NCI-H2107 (cell line): ENCODE measurements at places on chromosomes 2 and 18.
A peak's percentile ranks its signal among the peaks of the same experiment; 100 is the strongest.

DNA sequence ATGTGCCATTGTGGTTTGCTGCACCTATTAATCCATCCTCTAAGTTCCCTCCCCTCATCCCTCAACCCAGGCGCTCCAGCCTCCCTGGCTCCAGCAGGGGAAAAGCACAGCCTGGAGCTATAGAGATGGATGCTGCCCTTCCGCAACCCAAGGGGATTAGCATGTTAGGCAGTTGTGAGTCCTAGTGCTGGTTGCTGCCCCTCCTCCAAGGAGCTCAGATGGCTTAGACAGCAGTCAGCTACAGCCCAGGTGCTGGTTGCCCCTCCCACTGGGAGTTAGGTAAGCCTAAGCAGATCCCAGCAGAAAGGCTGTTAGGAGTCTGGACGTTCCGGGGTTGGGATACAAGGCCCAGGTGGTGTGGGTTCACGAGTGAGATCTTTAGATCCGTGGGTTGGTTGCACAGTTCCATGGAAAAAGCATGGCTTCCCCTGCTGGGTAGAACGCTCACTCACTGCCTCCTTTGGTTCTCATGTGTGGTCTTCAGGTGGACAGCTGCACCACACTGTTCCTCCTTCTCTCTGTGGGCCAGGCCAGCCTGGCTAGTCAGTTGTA is 446.1 kb downstream of the ZNF804A start:
- no peak for DNase-seq

- no peak for DNase-seq
Observed at GRCh38 chr2:98009887-98010760, 14.4 kb upstream of the TMEM131 start.

GRCh38 chr2:3823748-3824147 is 120.4 kb downstream of the DCDC2C start:
- DNase-seq: no peak

GRCh38 chr18:35267161-35267651 is 22.8 kb downstream of the ZSCAN30 start:
- peak; percentile 87 for DNase-seq

GRCh38 chr2:241068942-241069810 is 32.9 kb downstream of the MTERF4 start:
- no peak for DNase-seq

GRCh38 chr18:64620971-64621560 is 472.2 kb upstream of the LINC00305 start:
- DNase-seq: no peak

GRCh38 chr2:177147834-177148445 is 64.7 kb upstream of the HNRNPA3 start:
- no peak for DNase-seq

DNA sequence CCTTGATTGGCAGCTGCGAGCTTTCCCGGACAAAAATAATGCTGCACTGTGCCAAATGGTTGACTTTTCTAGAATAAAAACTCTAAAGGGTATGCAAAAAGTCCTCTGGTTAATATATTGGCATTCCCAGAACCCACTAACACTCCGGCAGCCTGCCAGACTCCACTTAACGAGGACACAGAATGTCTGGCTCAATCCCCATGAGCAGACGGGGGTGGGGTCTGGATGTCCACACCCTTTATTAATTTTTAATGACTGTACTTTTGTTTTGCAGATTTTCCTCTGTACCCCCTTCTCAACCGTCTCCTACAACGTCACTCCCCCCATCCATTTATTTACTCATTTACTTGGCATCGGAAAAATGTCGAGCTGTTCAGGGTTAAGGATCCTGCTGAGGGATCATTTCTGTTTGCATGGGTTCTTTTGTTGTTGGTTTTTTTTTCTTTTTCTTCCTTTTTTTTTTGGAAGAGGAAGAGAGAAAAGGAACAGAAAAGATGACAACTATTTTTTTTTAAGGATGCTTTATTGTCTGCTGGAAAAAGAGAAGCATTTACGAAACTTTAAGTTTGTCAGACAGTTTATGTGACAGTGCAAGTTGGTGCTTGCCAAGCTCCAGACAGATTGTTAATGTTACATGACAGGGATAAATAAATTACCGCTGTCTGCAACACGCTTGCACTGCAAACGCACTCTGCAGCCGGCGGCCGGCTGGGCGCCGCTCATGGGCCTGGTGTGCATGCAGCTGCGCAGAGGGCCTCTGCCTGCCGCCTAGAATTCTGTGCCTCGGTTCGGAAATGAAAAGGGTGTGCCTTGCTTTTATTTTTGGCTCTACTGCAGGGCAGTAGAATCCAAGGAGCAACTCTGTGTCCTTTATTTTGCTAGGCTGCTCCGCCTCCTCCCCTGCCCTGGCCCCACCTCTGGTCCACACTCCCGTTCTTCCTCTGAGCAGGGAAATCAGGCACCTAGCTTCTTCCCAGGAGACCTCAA is 3.6 kb downstream of the LDLRAD4 start:
- DNase-seq: no peak

DNA sequence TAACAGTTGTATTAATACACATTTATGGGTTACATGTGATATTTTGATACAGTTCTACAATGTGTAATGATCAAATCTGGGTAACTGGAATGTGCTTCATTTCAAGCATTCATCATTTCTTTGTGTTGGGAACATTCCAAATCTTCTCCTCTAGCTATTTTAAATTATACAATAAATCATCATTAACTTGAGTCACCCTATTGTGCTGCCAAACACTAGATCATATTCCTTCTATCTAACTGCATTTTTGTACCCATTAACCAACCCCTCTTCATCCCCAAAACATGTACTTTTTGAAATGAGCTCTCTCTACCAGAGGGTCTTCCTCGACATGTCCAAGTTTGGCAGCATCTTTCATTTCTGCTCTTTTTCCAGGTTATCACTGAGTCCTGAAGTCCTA is 81.1 kb upstream of the TTC39C start:
- DNase-seq: no peak

DNA sequence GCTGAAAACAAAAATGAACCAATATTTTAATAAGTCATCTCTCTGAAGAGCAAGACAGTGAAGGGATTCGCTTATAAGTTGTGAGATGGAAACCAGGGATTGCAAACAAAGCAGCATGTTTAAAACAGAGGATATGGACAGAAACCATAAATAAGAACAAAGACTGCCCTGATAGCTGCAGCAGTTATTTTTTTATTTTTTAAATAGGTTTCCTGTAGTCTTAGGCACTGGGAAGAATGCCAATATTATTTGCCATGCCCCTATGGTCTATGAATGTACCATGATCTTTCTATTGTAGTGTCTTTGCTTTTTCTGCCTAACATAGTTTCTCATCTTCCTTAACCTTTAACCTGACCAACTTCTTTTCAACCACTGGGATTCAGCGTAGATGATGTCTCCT is 1334.0 kb upstream of the NRXN1 start:
- no peak for DNase-seq

DNA sequence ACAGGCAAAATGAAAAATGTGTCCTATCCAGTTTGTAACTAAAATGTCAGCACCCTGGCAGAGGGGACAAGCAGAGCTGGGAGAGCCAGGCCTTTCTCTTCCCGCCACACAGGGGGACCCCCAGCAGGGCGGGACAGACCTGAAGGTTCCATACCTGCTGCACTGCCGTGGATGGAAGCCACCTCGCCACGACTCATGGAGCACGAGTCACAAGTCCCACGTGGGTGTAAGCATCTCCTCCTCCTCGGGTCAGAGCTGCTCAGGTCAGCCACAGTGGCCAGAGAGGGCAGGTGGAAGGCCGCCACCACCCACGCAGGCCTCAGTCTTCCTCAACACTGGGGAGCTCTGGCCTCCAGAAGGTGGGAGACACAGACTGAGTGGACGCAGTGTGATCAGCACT is 21.0 kb downstream of the C1QL2 start:
- no peak for DNase-seq

DNA sequence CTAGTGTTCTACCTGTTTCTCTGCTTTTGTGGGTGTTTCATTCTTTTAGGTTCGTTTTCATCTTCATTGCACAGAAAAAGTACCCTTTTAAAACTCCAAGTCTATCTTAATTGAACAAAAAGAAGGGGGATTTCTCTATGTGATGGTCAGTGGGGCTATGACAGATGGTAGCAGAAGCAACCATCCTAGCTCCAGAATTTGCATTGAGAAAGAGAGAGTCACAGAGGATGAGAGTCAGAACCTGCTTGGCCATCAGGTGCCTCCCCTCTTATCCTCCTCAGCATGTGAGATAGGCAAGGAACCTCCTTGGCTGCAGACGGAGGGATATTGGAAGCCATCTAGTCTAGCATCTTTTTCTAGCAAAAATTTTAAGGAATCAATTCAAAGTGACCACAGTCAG is 398.0 kb upstream of the DCC start:
- DNase-seq: no peak
